Iris pigment epithelial cell (primary cell): ENCODE measurements at places on chromosomes 16 and 17.
A peak's percentile ranks its signal among the peaks of the same experiment; 100 is the strongest.

- DNase-seq: no peak
Measured at GRCh38 chr16:25118851-25119578, 7.5 kb downstream of the LCMT1 start.

GRCh38 chr17:7281074-7281952, at the start of gene SLC2A4:
Gene SLC2A4 (plus strand): TSS chr17:7281718. CDS start chr17:7281935, 217 bp downstream.
- peak; percentile 92 for DNase-seq

GRCh38 chr16:26701243-26701886, 365.4 kb upstream of the C16orf82 start:
- no peak for DNase-seq

- no peak for DNase-seq
Measured at GRCh38 chr17:16519021-16519420, 27.0 kb upstream of the LRRC75A start.

DNA sequence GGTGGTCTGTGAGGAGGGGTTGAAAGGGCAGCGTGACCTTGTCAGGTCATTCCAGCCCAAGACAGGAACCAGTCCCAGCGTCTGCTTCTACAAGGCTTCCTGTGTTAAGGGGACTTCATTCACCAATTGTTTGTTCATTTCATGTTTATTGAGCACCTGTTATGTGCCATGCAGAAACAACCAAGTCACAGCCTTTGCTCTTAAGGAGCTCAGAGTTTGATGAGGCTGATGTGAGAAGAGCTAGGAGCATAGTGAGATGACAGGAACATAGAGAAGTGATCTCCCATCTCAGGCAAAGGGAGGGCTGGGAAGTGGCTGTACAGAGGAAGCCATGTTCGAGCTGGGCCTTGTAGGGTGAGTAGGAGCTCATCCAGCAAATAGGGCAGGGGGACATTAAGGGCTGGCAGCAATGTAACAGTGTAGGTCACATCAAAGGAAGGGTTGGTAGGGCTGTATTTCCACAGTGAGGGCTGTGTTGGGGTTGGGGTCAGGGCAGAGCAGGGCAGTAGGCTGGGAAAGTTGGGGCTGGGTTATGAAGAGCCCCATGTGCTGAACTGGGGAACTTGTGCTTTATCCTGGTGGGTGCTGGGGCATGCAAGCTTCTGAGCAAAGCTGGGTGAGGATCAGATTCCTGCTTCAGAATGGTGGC, 79.8 kb downstream of the ARHGAP23 start:
- no peak for DNase-seq

DNA sequence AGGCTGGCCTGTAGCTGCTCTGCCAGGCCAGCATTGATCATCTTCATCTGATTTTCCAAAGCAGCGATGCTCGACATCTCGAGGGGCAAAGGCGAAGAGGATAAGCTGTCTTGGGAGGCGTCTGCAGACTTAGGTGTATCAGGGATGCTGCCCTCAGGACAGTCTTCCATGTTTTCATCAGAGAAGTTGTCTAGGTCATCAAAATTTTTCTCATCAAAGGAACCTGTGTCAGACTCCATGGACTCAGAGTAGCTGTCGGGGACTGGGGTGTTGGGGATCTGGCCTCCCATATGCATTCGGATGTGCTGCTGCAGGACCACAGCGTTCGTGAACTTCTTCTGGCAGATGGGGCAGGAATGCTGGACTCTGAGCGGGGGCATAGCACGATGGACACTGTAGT, 11.5 kb downstream of the SALL1 start:
- no peak for DNase-seq

- DNase-seq: no peak
Measured at GRCh38 chr16:56861092-56861610, 3.9 kb upstream of the SLC12A3 start.

GRCh38 chr16:78894886-78895285, 705.7 kb downstream of the MAF start:
- no peak for DNase-seq

DNA sequence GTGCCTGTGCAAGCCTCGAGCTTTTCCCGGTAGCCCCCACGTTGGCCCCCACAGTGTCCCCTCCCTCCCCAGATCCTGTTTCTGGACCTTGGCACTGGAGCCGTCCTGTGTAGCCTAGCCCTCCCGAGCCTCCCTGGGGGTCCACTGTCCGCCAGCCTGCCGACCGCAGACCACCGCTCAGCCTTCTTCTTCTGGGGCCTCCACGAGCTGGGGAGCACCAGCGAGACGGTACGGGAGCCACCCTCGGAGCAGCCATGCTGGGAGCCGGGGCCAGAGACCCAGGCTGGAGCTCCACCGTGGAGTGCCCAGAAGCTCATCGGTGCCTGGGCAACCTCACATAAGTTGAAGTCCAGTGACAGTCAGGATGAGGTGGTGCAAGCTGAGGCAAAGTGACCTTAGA, 11.8 kb downstream of the RGS11 start:
- no peak for DNase-seq

- DNase-seq: peak; percentile 33
Measured at GRCh38 chr17:40886090-40886489, 1.0 kb upstream of the KRT20 start.

DNA sequence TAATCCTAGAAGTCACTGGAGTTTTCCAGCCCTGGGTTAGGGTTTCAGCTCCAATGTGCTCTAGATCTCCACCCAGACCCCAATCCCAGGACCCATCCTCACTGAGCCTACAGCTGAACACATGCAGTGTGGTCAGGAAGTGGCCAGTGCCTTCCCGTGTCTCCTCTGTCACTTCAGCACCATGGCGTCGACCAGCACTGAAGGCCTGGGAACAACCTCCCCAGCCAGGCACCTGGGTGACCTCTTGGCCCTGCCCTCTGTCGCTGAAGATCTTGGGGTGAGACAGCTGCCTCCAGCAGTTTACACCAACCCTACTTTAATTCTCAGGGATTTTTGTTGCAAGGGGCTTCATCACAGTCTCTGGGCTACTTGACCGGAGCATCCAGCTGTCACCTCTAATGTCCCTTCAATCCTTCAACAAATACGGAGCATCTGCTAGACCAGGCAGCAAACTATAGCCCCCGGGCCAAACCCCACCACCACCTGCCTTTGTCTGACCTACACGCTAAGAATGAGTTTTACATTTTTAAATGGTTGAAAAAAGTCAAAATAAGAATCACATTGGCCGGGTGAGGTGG, 18.0 kb upstream of the GSG1L start:
- DNase-seq: no peak

GRCh38 chr16:67246756-67247191, 507 bp downstream of the FHOD1 start:
- DNase-seq: no peak

DNA sequence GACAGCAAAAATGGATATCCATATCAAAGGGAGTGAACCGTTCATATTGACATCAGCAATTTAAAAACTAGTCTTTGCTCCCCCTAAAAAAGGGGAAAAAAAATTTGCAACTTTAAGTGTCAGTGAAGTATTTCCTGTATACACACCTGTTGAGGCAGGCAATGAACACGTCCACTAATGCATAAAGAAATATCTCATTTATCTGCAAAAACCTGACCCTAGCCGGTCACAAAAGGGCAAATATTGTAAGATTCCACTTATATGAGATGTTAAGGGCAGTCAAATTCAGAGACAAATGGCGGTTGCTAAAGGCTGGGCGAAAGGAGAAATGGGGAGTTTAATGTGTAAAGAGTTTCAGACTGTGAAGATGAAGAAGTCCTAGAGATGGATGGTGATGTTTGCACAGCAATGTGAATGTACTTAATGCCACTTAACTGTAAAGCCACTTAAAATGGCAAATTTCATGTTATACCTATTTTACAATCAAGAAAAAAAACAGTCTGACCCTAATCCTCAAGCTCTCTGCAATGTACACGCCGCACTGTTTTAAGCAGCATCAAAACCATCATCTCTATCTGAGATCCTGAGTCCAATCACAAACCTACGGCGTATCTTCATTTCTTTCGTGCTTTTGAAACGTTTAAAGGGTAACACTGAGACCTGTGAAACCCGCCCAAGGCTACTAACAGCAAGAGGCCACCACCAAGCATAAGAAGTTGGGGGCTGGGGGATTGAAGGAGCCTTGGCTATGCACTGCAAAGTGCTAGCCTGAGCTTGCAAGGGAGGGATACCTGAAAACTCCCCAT, 1.1 kb downstream of the PARN start:
- no peak for DNase-seq

GRCh38 chr16:3036726-3037315, at the start of gene BICDL2:
Gene BICDL2 (minus strand): TSS chr16:3036944. CDS start chr16:3035496, 1,448 bp downstream.
- no peak for DNase-seq

GRCh38 chr17:17827826-17828621, 8.8 kb downstream of the SREBF1 start:
- no peak for DNase-seq

- DNase-seq: no peak
Measured at GRCh38 chr16:61952841-61953240, 83.4 kb downstream of the CDH8 start.

DNA sequence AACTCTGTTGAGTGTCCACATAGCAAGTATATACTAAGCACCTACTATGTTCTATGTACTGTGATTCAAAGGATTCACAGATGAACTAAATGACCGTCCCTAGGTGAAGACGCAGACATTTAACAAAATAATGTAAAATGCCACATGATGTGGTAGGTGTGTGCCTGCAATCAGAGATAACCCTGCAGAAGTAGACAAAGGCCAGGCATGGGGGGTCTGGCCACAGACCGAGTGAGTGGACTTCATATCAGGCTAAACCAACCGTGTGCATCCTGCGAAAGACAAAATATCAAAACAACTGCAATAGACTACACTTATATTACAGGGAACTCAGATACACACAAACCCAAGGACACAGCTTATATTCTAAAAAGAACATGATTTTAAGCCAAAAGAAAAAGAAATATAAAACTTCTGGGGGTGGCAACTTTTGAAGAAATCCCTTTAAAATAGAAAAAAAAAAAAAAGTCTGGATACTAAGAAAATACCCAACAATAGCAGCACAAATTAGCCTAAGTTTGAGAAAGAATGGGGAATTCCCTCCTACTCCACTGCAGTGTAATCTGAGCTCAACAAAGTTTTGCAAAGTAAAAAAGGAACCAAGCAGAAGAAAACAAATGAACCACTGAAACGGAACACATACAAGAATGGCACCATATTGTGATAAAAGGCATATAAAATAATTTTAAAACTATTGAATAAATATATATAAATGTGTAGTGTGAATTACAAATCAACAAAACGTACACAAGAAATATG, 12.3 kb downstream of the HSDL1 start:
- DNase-seq: peak; percentile 30

DNA sequence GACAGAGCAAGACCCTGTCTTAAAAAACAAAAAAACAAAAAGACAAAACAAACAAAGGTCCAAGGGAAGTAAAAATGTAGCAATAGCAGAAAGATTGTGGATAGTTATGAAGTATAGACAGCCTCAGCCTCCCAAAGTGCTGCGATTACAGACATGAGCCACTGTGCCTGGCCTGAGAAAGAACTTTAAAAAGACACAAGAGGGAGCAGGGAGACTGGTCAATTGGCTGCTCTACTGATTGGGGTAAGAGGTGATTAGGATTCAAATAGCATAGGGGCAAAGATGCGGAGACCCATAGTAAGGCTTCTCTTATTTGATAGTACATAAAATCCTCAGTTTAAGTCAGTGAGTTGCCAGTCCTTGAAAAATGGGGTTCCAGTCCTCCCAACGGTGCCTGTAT, 518.2 kb upstream of the GOT2 start:
- DNase-seq: no peak

GRCh38 chr16:78794581-78795250, 695.3 kb downstream of the WWOX start:
- no peak for DNase-seq

- peak; percentile 58 for DNase-seq
Measured at GRCh38 chr17:1147664-1148063, 32.1 kb downstream of the ABR start.

DNA sequence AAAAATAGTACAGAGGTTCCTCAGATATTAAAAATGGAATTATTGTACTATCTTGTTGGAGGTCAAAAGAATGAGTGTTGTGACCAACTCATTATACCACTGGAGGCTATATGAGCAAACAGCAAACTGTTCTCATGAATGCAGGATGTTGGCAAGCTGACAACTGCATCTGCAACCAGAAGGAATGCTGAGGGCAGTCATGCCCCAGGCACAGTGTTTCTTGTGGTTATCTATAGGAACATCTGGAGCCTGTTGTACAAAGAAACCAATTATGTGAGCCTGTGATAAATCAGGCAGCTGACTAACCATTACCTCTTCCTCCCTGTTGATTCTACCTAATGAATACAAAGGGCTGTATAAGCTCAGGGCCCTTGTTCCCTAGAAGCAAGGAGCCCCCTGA, 2057.1 kb downstream of the TP53TG3F start:
- DNase-seq: no peak
